ENCODE measurements at places on chromosomes 5 and 9. TPM values are rescaled to one million over a fixed set of nuclear protein-coding genes. Genes with fewer than 3 reads are reported as not detected.

The FOXD4 gene
- 0.20 TPM for total RNA-seq

The CYSRT1 gene
- total RNA-seq, result 0.20 TPM

The SLC34A3 gene
- not detected for total RNA-seq

The DDX4 gene
- not detected for total RNA-seq

The SNCAIP gene
- 10.7 TPM for total RNA-seq

The GABRB2 gene
- total RNA-seq, result not detected

The ANKRD20A1 gene
- total RNA-seq, result 0.87 TPM

The SHC3 gene
- 0.22 TPM for total RNA-seq

DNA sequence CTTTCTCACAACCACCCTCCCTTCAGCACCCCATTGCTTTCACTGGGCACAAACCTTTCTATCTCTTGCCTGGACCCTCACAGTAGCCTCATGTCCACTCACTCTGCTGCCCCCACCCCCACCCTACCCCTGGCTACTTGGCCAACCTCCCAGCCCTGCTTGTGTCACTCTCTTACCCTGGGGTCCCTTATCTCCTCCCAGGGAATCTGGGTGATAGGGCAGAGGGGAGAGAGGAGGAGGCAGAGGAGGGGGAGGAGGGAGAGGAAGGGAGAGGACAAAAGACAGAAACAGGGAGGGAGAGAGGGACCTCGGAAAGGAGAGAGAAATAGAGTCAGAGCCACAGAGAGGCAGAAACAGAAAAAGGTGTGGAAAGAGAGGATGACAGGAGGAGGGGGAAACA lies 25.0 kb upstream of the KIF12 start:
- no peak for DNase-seq

DNA sequence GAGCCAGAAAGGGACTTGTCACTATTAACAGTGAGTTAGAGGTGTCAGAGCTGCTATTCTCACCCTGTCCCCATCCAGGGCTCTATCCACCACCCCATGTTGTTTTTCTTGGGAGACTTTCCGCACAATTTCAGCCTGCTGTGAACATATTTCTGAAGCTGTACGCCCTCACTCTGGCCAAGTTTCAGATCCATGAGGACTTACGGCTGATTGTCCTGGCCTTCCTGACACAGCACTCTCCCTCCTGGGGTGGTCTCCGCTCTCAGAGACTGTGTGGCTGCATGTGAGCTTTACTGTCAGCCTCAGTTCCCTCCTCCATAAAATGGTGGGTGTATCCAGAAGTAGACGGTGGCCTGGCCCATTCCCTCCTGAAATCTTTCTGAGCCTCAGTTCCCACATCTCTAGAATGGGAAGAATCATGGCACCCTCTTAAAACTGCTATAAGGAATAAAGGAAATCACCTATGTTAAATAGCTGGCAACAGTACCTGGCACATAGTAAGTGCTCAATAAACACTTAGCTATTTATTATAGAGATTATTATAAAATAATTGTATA lies 804 bp upstream of the IL17B start:
- no peak for DNase-seq

DNA sequence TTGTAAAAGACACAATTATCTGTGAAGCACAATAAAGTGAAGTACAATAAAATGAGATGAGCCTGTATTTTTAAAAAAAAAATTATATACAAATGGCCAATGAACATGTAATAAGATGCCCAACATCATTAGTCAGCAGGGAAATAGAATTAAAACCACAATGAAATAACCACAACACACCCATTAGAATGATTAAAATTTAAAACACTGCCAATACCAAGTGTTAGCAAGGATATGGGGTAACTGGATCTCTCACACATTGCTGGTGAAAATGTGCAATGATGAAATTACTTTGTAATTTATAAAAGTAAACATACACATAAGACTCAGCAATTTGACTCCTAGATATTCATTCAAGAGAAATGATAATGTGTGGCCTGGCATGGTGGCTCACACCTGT lies 62.8 kb downstream of the SHOC1 start:
- DNase-seq, result no peak

DNA sequence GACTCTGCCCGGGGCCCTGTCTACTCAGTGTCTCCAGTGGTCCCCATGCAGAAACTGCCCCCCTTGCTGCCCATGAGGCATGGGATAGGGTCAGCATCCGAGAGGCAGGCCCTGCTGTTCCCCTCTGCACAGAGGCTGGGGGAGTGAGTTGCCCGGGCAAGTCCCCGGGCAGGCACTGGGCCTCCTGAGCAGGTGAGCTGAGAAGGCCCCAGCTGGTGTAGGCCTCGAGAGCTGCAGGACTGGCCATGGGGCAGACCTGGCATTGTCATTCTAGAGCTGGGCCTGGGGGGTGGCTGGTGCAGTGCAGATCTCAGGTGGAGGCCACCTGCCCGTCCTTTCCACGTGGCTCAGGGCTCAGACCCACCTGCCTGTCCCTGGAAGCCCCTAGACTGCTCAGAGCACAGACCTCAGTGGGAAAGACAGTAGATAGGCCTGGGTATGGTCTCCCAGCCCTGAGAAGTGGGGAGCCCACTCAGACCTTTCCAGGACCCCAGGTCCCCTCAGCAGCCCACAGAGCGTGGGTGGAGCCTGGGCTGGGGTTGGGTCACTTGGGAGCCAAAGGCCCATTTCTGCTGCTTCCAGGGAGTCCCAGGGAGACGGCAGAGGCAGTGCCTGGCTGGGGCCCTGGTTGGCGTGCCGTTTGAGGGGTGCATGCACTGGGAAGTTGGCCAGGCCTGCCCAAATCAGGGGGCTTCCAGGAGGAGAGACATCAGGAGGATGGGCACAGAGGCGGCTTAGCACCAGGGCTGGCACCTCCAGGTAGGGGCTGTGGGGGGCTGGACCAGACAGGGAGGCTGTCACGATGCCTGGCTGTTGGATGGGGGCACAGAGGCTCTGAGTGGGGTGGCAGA lies 4.8 kb upstream of the NOTCH1 start:
- DNase-seq, result no peak

- peak; percentile 3 for DNase-seq
Observed at GRCh38 chr5:67725604-67726003, 490.0 kb upstream of the PIK3R1 start.

DNA sequence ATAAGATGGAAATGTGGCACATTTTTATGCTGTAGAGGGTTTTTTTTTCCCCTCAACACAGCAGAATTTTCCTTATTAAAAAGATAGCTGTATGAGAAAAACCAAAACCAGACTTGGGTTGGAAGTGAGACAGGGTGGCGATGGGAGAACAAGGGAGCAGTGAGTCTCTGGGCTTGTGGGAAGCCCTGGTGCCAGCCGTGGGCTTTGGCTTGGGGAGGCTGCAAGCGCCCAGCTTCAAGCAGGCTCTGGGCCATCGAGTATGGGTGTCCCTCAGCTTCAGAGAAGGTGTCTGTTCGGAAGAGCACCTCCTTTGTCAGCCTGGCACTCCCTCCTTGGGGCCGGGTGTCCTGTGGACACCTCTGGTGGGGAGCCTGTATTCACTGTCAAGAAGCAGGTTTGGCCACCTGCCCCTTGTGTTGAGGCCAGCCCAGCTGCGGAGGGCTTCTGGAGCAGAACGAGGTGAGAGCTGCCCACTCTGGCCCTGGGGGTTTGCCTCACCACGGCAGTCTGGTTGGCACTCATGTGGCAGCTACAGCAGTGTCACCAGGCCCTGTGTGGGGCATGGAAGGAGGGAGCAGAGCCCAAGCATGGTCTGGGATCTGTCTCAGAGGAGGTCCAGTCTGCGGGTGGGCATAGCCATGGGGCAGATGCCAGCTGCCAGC lies 37.6 kb upstream of the ANGPTL2 start:
- no peak for DNase-seq

DNA sequence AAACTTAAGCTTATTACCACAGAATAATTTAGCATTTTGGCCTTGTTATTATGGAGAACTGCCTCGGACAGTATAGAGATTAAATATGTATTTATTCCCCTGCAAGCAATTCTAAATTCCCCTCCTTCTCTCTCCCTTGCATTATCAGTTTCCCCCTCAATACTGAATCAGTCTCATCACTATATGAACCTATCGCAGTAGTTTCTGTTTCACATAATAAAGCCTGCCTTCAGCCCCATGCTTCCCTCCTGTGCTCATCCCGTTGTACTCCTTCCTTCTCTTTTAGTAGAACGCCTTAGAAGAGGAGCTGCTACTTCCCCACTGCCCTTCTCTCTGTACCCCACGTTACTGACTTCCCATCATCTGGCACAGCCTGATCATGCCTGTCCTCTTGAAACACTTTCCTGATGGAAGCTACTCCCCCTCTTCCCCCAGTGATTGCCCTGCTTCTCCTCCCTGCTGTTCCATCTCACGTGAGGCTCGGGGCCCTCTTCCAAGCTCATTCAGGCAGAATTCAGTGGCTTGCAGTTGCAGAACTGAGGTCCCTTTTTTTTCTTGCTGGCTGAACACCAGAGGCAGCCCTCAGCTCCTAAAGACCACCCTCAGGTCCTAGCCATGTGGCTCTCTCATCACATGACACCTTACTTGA lies 93.4 kb downstream of the PPIC start:
- DNase-seq, result no peak

DNA sequence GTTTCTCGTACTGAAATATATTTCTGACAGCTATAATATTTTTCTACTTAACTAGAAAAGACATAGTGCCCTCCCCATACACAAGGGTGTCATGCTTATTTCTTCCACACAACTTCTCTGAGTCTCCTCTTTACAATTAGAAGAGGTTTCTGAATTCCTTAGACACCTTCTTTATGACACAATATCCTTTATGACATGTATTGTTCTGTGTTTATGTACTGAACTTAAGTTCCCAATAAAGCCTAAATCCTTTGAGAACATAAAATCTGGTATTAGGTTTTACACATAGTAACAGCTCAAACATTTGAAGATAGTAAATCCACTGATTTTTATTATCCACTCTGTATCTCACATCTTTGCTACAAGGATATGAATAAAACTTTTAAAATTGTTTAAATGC lies 32.5 kb downstream of the GRAMD2B start:
- DNase-seq, result no peak

DNA sequence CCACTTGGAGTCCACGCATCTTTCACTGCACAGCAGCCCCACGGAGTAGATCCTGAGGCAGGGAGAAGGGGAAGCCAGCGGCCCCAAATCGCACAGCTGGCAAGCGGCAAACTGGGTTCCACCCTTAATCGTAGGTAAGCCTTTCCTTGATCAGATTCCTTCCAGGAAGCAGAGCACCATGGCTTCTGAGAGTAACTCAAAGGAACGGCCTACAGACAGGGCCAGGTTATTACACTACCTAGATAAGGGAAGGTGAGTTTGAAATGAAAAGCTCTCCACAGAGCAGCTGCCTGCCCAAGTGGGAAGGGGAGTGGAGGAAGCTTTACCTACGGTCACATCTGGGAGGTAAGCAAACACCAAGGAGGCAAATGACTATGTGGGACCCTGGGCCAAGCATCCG lies 7.9 kb downstream of the DAP start:
- DNase-seq, result no peak

DNA sequence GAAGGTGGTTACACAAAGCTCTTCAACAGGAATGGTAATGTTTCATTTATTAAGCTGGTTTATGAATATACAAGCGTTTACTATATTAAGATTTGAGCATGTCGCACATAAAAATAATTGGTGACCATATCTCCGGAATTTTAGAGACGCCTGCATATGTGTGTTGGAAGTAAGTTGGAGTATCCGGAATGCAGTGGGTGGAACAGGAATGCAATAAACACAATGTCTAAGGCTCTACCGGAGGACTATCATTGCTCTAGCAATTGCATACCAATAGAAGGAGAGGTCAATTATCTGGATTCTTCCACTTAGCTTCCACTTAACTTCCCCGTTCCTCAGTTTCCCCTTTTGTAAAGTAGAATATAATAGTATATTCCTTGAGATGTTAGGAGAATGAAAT lies 1.1 kb upstream of the CEP78 start:
- DNase-seq, result no peak

- DNase-seq, result no peak
Observed at GRCh38 chr9:115969096-115969495, 184.5 kb upstream of the PAPPA start.

DNA sequence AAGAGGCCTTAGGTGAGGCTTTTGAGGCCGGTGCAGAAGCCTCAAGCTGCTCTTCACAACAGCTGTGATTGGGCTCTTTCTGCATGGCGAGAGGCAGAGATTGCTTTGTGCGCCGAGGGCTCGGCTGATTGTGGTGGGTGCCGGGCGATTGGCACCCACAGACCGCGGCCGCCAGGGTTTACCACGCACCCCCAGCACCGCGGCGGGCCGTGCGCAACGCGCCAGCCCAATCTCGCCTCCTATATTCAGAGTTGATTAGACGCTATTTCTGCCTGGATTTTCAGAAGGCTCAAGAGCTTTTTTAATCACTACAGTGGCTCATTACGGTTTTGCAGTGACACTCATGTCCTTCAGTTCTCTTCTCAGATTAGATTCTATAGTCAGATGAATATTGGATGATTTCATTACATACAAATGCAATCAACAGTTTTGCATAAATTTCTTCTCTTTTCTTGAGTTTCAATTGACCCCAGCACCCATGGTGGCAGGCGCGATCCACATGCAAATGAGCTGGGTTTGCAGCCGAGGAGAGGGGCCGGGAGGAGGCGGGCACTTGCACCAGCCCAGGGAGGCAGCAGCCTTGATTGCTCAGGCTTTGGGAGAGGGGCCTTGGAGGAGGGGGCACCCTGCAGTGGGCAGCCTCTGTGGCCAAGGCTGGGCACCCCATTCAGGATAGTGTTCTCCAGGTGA lies 33.8 kb upstream of the PTGS1 start:
- DNase-seq, result no peak

DNA sequence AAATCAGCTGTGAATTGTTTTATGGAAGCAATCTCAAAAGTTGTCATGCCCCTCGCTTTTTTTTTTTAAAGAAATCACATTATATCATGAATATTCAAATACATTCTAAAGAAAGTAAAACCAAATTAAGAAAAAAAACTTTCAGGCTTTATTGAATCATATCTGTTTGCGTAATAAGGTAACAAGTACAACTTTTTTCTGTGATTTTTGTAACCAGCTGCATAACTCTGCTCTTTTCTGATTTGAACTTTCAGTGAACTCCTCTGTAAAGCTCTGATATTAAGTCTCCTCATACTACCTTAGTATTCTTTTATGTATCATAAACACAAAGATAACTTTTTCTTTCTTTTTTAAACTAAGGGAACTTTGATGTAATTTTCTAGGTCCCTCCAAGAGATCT lies 65.3 kb downstream of the CWC27 start:
- DNase-seq, result no peak

DNA sequence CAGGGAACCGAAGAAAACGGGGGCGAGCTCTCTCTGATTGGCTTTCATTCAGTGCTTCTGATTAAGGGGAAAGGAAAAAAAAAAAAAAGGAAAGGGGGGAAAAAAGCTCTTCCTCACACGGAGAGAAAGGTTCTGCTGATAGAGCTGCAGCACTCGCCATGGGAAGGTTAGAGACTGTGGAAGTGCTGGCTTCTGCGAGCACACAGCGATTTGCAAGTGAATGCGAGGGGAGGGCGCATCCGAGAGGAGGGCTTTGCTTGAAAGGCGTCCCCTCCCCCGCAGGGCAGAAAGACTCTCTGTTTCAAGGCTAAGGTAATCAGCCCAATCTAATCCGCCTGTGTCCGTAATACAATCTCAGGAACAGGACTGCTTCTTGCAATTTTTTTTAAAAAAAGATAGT lies at the start of gene CDH10:
Gene CDH10, minus strand, starts transcription at position 218 of the 400 bp plus-strand sequence. CDS start 51,488 bp downstream, outside the sequence.
- DNase-seq, result no peak

Measured in lung microvascular endothelial cell (primary cell).